ENCODE measurements at places on chromosomes 1 and 21. TPM values are rescaled to one million over a fixed set of nuclear protein-coding genes. Genes with fewer than 3 reads are reported as not detected.

The B4GALT2 gene
- total RNA-seq = 40.5 TPM

GRCh38 chr21:39451332-39452206 lies at the start of gene SH3BGR:
SH3BGR (plus strand) TSS chr21:39451970; CDS start chr21:39452097, 127 bp downstream.
- peak; percentile 58 for ATAC-seq

The LORICRIN gene
- total RNA-seq = not detected

- ATAC-seq = no peak
Observed at GRCh38 chr1:12413664-12414410, 184.0 kb downstream of the VPS13D start.

DNA sequence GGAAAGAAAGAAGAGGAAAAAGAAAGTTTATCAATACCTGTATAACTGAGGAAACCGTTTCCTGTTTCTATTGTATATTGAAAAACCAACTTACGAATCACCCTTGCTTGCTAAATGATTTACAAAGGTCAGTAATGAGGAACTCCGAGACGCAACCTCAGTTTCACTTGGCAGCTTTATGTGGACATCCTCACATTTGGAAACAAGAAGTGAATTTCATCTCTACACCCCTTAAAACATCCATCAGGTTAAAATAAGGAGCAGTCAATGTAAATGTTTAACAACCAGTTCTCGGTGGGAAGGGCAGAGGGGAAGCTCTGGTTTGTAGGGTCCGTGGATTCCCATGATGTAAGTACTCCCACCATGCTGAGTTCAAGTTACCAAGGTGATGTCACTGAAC lies 481.7 kb upstream of the RUNX1 start:
- ATAC-seq = no peak
